ENCODE measurements at places on chromosomes 2 and 18.

GRCh38 chr2:105797298-105797819, 52.6 kb downstream of the NCK2 start:
- no peak for DNase-seq

- DNase-seq = no peak
These were observed 1.8 kb upstream of the CHAC2 start for GRCh38 chr2:53765767-53766166.

DNA sequence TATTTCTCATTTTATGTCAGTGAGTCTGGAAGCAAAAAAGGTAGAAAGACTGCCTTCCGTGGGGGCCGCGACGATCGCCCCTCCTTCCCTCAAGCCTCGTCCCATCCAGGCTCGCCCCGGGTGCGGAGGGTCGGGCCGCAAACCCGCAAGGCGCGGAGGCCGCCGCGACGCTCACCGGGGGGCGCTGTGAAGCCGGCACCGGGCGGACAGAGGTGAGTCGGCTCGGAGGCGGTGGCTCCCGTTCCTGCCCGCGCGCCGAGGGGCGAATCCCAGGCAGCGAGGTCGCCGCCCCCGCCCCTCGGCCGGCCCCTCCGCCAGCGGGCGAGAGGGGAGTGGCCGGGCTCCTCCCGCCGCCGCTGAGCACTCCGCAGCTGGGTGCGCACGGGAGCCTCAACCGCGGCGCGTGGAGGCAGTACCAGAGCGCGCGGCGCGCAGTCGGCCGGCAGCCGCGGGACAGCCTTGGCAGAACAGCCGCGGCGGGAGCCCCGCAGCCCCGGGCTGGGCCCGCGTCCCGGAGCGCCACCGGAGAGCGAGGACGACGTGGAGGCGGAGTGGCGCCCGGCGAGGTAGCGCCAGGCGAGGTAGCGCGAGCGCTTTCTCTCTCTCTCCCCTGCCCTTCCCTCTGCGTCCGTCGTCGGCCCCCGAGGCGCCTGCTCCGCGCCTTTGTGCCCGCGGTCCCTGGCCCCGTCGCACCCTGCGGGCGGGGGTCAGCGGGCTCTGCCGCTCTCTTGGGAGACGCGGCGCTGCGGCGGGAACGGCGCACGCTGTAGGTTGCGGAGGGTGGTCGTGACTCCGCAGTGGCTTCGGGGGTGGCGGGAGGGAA, at the start of gene MYO1B:
Gene MYO1B, plus strand, starts transcription at position 359 of the 823 bp plus-strand sequence. CDS start 31,492 bp downstream, outside the sequence.
- DNase-seq = no peak

GRCh38 chr2:241808721-241809382, at the start of gene NEU4:
Gene NEU4 (plus strand): TSS chr2:241809193. CDS start chr2:241814485, 5,292 bp downstream.
- no peak for DNase-seq

- peak; percentile 61 for DNase-seq
These were observed 2.0 kb downstream of the WDR35 start for GRCh38 chr2:19987936-19988335.

DNA sequence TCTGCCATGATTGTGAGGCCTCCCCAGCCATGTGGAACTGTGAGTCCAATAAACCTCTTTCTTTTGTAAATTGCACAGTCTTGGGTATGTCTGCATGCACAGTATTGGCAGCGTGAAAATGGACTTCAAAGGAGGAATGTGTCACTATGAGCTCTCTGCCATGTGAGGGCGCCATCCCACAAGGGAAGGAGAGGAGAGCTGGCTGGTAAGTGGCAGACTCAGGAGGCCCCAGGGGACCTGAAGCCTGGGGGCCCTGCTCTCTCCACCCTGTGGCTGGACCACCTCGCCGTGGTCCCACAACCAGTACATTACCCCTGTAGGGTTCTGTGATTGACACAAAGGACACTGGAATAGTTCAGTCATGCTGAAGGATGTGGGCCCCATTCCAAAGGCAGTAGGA, 122.1 kb downstream of the RPIA start:
- DNase-seq = peak; percentile 88

DNA sequence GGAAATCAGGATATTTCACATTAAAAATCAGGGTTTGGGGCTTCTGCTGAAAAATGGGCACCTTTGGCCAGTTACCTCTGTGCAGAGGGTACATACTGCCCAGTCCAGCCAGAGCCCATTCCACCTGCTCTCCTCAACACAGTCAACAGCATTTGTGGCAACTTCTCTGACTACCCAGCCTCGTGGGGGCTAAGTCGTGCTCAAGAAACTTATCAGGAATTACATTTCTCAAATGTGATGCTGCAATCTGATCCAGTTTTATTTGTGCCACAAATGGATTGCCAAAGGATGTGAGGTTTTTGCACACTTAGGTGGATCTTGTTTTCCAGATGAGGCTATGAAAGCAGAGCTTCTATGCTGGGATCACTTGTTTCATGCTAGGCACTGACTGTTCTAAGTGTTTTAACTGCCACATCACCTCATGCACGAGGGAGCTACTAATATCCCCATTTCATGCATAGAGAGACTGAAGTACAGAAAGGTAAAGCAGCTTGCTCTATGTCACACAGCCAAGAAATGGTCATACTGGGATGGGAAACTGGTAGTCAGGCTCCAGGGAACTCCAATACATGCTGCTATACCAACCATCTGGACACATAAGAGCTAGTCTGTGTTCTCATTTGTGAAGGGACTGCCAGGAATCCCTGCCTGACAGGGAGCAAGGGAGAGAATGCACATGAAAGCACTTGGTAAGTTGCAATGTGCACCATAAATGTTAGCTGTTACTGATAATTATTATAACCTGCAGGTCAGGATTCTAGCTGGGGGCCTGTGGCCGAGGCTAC, 89.0 kb upstream of the HK2 start:
- no peak for DNase-seq

- DNase-seq = no peak
These were observed 44.3 kb upstream of the GPR39 start for GRCh38 chr2:132372276-132372675.

GRCh38 chr2:75586971-75587370, 26.2 kb upstream of the EVA1A start:
- DNase-seq = no peak

- DNase-seq = no peak
These were observed 3.2 kb downstream of the MTHFD2 start for GRCh38 chr2:74201596-74201995.

- DNase-seq = no peak
These were observed 115.0 kb upstream of the GLS start for GRCh38 chr2:190765386-190766173.

GRCh38 chr18:56569416-56569815, 69.0 kb downstream of the TXNL1 start:
- DNase-seq = no peak

DNA sequence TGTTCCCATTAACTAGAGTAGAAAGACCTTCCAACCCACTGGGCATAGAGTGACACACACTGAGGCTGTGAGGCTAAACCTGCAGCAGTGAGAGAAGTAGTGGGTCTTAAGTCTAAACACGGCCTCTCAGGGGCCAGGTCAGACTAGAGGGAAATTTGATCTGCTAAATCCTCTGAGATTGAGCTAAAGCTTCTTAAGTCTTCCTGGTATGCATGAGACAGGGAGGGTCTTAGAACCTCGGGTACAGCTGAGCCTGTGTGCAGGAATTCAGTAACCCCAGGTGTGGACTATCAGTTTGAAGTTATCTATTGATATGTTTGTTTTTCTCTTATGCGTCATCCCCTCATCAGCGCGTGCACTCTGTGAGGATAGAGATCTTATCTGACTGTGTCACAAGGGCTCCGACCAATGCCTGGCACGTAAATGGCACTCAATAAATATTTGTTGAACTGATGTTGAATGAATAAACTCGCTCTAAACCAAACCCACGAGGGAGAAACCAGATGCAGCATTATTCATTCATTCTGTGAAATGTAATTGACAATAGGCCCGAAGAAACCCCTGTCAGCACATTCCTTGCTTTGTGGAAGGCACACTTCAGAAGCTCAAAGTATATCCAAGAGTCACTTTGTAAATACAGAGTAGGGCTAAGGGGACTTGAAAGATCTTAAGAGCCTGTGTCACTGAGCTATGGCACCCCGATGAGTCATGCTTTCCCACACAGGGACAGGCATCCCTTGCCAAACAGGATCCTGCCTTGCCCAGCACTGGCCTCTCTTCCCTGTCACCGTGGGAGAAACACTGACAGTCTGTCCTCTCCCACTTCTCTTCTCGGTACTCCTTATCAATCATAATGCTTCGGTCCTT, 21.7 kb upstream of the RAB10 start:
- no peak for DNase-seq

- DNase-seq = no peak
These were observed 182.5 kb upstream of the OSR1 start for GRCh38 chr2:19540739-19541525.

- no peak for DNase-seq
These were observed 39.3 kb downstream of the MTCL1 start for GRCh38 chr18:8744656-8745055.

DNA sequence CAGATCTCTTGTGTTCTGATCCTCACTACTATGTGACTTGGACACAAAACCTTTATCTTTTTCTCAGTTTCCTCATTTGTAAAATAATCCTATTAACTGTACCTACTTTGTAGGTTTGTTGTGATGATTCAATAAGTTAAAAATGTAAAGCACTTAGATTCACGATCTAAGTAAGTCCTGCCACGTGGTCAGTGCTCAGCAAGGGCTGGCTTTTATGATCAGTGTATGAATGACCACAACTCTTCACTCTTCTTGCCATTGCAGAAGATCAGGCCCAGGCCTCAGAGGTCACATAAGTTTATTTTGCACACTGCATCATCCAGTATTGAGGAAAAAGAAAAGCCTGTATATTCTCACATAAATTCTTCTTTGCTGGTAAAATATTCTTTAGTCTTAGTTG, 1192.5 kb upstream of the ACVR2A start:
- DNase-seq = no peak

DNA sequence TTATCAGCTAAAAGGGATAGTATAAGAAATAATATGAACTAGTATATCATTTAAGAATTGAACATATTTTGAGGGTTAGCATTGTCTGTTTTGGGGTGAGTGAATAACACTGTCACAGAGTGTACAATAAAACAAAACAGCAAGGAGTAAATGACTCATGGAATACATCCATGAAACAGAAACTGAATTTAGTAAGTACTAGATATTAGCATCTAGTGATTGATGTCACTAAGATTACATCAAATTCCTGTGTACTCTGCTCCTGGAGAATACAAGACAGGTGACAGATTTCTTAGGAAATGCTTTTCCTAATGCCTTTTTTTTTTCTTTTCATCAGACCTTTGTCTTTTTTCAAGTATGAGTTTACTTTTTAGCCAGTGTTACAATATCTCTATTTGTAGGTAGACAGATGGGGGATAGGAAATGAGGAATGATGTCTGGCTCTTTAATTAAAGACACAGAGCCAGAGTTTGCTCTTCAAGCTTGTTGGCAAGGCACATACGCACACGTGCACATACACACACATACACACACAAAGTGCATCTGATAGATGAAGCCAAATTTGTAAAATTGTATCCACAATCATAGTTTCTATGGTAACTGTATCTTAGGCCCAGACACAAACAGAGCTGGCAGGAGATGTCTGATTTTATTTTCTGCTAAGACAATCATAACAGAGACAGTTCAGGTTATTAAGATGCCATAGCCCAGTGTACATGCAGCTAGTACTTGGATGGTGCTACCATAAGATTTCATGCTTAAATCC, 138.2 kb upstream of the NRP2 start:
- peak; percentile 59 for DNase-seq

DNA sequence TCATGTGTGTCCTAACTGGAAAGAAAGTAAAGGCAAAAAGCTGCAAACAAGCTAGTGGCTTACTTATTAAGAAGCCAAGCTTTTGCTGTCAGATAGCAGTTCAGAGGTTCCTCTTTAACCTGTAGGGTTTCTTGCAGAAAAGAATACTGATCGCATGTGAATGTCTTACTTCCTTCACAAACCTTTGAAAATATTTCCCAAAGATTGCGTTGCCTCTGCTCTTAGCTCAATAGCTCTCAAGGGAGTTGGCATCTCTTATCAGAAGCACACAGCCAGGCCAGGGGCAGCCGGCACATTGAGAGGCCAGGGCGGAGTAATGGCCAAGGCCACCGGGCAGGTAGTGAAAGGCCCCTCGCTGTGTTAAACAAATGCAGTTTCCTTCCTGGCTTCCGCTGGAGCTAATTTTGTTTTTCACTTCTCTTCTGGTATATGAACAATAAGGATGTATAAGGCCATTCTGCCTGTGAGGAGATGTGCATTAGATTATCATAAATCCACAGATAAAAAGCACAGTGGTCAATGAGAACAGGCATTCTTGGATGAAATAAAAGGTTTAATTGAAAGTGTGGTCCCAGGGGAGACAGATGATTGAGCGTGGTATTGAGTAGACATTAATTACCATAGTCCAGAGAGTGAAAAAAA, 542.4 kb upstream of the NRP2 start:
- no peak for DNase-seq

- no peak for DNase-seq
These were observed 192.6 kb upstream of the ID2 start for GRCh38 chr2:8489221-8489620.

GRCh38 chr2:10572701-10573100, 117.1 kb downstream of the NOL10 start:
- no peak for DNase-seq

- DNase-seq = no peak
These were observed 14.2 kb upstream of the ANKRD44 start for GRCh38 chr2:197324801-197325200.

GRCh38 chr2:226847090-226847489, 11.2 kb downstream of the RHBDD1 start:
- no peak for DNase-seq

- no peak for DNase-seq
These were observed 408.7 kb upstream of the TCF4 start for GRCh38 chr18:55996717-55997116.

DNA sequence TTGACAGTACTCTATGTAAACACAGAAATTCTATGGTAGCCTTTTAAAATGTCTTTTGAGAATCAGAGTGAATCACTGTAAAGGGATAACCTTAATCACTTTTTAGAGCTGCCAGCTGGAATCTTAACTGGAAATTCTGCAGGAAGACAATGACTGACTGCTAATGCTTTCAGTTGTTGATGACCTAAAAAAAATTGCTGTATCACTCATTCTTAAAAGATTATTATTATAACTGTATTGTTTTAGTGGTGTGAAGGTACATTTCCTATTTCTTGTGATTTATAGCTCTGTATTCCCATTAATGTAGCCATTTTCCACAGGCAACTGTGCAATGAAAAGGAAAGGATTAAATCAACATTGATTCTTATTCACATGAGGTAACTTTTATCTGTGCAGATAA, 260.5 kb downstream of the CALCRL start:
- DNase-seq = no peak

- no peak for DNase-seq
These were observed 249.7 kb downstream of the RPRM start for GRCh38 chr2:153228904-153229303.

DNA sequence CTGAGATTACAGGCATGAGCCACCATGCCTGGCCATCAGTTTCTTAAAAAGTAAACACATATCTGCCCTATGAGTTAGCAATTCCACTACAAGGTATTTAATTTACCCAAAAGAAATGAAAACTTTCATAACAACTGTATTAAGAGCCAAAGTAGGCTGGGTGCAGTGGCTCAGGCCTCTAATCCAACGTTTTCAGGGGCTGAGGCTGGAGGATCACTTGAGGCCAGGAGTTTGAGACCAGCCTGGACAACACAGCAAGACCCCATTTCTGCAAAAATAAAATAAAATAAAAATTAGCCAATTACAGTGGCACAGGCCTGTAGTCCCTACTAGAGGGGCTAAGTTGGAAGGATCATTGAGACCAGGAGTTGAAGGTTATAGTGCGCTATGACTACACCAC, 6.5 kb downstream of the ROCK2 start:
- peak; percentile 28 for DNase-seq
